BE2C (cell line): ENCODE measurements at places on chromosomes 12 and 14.
A peak's percentile ranks its signal among the peaks of the same experiment; 100 is the strongest.

- DNase-seq, result no peak
Measured at GRCh38 chr14:103818870-103819269, 28.5 kb downstream of the PPP1R13B start.

DNA sequence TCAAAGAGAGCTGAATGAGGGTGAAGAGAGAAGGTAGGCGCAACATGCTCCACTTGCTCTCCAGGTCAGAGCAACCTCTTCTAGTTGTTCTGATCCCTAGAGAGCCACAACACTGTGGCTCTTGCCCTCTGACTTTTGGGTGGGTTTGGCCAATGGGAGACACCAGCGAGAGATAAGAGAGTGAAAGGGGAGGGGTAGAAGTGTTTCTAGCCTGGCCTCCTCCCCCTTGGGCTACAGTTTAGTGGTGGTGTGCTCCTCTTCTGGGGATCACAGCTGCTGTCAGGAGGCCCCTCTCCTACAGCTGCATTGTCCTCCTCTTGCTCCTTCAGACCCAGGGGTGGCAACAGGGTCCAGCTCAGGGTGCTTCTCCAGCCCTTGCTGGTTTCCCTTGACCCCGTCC is 454.8 kb downstream of the FUT8 start:
- DNase-seq, result no peak

- DNase-seq, result no peak
Measured at GRCh38 chr14:23514644-23514957, 37.0 kb downstream of the ZFHX2 start.

DNA sequence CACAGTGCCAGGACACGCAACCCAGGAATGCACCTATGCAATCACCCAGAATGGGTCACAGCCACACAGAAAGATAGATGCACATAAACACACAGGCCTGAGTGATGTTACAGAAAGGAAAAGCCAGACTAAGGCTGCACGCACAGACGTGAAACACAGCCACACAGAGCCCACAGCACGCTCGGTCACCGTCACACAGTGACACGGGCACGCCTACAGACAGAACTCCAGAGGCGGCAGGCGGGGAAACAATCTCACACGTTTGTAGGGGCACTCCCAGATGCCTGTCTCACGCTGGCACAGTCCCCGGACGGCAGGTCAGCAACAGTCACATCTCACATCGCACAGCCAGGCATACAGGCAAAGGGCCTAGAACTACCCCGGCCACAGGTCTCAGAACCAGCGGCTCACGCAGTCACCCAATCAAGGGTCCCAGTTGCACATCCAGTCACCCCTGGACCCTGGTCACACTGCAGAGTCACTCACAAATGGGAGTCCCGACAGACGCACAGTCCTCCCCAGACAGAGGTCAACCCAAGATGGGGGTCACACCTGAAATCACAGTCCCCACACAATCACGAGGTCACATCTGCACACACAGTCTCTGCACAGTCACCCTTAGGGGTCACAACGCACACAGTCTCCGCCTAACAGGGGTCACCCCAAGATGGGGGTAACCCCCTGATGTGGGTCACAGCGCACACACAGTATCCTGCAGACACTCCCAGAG is 790 bp downstream of the SSH1 start:
- DNase-seq, result peak; percentile 60

GRCh38 chr14:103502877-103503276 is 19.8 kb downstream of the CKB start:
- no peak for DNase-seq

DNA sequence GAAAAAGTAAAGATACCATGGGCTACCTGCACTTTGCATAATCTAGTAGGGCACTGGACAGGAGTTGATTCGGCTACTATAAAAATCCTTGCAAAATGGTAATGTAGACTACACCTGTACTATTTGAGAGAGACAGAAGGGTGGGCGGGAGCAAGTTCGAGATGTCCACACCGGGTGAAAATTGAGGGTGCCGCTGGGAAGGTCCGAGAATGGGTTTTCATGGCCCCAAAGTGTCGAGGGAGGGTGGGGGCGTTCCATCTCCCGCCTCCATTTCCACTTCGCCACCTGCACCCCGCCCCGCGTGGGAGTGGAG is 648 bp downstream of the SNX6 start:
- no peak for DNase-seq

DNA sequence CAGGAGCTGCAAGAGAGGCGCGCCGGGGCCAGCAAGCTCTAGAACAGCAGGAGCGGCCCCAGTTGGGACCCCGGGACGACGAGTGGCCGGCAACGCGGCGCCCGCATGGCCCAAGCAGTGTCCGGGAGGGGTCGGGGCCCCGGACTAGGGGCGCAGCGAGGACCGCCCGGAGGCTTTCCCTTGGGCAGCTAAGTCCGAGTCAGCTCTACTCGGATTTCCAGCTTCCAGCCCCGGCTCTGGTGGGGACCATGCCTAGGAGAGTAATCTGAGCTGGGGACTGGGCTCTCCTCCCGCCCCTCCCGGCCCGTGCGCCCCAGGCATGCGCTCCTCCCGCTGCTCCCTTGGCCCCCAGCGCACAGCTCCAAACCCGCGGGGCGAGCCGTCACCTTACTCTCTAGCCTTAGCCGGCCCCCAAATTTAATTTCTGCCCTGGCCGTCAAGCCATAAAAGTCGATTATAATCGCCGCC is 41.6 kb upstream of the CAPRIN2 start:
- peak; percentile 22 for DNase-seq

DNA sequence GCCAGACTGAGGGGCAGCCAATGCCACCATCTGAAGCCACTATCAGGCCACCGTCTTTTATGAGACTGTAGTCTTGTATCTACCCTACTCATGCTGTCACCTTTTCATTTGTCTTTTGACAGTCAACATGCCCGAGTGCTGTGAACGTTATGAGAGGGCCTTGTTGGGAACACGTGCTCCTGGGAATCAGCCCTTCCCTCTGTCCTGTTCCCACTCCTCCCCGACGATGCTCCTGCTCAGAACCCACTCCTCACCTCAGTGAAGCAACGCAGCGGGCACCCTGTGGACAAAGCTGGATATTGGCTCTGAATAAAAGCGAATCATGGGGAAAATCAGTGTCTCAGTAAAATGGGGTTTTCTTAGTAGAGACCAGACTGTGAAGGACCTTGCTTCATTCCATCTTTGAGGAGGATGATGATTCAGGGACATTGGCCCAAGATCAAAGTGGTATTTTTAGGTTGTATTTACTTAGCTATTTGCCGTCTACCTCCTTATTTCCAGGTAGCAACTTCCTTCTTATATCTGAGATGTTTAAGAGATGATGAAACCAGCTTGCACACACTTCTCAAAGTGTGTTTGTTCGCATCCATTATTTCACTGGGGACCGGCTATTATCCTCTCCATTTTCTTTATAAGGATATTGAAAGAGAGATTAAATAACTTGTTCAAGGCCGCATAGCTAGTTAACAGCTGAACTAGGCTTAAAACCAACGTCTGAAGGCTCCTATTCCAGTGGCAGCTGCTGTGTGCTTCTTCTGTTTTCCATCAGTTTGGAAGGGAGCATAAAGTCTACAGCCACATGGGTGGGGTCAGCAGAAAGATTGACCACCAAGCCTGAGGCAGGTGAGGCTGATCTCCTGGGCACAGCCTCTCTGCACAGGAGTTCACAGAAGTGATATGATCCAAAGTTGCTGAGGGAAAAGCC is 43.9 kb upstream of the CTDSP2 start:
- DNase-seq, result no peak

DNA sequence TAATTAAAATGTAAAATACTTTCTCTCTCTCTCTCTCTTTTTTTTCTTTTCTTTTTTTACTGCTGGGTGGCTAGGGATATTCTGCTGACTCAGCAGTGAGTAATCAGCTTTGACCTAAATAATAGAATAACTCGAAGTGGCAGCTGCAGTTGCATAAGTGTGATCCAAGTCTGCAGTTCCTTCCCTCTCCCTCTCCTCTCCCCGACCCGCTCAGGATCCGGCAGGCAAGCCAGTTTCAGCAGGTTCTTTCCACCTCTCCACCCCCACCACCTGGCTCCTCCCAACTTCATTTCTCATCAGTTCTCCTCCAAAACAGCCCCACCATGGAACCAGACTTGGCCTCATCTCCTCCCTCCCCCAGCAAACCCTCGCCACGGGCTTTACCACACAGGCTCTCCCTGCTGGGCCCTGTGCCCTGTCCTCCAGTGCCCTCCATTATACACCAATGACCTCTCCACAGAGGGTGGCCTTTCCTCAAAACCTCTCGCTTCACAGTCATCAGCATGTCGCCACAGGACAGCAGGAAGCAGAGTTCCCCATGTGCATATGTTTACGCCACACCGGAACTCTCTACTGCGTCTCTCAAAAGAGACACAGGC is 22.4 kb downstream of the SLC7A8 start:
- DNase-seq, result no peak

- DNase-seq, result no peak
Measured at GRCh38 chr12:62724947-62725451, 210.0 kb downstream of the PPM1H start.

DNA sequence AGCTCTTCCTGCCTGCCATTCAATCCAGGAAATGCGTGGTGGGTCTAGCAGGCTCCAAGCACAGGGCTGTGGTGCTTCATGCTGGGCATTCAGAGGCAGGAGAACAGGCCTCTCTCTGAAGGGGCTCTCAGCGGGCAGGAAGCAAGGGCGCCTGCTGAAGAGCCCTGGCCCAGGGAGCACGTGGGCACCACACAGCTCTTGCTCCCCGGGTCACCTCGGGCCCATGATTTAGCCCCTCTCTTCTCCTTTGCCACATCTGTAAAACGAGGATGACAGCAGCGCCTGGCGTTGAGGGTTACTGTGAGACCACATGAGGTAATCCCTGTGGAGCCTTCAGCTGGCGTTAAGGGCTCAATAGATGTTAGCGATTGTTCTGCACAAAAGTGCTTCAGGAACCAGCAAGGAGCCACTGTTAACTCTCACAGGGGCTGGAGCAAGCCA is 37.6 kb upstream of the SPTLC2 start:
- DNase-seq, result no peak

GRCh38 chr14:24213866-24214662 is 776 bp upstream of the CHMP4A start:
- no peak for DNase-seq
